ENCODE measurements at places on chromosomes 5 and 9.

- DNase-seq: no peak
Observed at GRCh38 chr5:20224046-20224445, 236.0 kb upstream of the CDH18 start.

GRCh38 chr9:108345826-108346225 is 510.0 kb downstream of the ACTL7B start:
- no peak for DNase-seq

DNA sequence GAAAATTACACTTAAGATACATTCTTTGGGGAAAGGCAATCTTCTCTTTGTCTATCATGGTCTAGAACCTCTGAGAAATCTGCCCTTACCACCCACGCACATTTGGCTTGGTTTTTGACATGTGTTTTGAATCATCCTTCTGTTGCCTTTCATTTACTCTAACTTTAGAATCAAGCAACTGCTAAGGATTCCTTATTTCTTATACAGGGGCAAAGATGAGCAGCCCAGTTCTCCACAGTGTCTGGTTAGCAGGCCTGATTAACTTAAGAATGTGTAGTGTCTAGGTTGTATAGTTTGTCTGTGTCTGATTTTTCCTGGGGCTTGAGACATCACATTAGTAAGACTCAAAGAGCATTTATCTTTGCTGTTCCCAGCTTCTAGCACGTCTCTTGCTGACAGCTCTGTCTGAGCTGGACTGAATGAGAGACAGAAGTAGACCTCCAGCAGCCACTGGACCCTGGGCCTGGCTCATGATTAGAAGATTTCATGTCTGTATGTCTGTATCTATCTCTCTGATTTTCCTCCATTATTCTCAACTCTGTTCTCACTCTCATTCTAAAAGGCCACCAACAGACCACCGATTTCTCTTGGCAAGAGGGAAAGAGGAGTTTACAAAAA is 31.8 kb upstream of the PCA3 start:
- no peak for DNase-seq

GRCh38 chr5:79840084-79840990 is 150.7 kb downstream of the CMYA5 start:
- no peak for DNase-seq

- no peak for DNase-seq
Observed at GRCh38 chr9:38112049-38112448, 43.0 kb upstream of the SHB start.

- DNase-seq: no peak
Observed at GRCh38 chr5:58979090-58979489, 396.2 kb downstream of the RAB3C start.

DNA sequence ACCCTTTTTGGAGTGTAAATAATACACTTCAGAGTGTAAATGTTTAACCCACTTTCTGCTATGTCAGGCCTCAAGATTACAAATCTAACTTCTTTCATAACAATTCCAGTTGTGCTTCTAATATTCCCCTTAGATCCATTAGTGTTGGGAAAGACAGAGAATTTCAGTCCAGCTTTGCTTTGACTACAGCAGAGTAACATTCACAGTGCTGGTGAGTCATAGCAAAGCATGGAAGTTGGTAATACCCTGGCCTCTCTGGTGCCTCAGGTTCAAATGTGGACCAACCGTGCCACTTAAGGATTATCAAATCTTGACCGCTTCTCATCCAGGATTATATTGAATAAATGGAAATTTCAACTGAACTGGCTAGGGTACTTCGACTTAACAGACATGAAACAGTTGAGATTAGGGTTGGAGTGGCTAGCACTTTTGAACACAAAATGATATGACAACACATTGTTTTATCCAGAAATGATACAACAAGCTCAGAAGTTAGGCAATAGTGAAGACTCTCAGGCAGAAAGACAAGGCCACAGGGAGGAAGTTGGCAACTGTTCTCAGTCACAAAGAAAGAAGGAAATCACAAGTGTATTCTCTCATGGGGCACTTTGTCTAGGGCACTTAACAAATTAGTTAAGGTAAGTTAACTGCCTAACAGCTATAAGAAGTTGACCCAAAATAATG is 24.4 kb upstream of the RASA1 start:
- no peak for DNase-seq

GRCh38 chr5:131218392-131218791 is 45.5 kb upstream of the CDC42SE2 start:
- DNase-seq: no peak

DNA sequence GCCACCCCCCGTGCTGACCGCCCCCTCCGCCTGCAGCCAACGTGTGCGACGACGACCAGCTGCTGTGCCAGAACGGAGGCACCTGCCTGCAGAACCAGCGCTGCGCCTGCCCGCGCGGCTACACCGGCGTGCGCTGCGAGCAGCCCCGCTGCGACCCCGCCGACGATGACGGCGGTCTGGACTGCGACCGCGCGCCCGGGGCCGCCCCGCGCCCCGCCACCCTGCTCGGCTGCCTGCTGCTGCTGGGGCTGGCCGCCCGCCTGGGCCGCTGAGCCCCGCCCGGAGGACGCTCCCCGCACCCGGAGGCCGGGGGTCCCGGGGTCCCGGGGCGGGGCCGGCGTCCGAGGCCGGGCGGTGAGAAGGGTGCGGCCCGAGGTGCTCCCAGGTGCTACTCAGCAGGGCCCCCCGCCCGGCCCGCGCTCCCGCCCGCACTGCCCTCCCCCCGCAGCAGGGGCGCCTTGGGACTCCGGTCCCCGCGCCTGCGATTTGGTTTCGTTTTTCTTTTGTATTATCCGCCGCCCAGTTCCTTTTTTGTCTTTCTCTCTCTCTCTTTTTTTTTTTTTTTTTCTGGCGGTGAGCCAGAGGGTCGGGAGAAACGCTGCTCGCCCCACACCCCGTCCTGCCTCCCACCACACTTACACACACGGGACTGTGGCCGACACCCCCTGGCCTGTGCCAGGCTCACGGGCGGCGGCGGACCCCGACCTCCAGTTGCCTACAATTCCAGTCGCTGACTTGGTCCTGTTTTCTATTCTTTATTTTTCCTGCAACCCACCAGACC is 80.2 kb downstream of the NTNG2 start:
- peak; percentile 16 for DNase-seq

- DNase-seq: no peak
Observed at GRCh38 chr5:78288246-78288645, 6.3 kb downstream of the AP3B1 start.

- DNase-seq: no peak
Observed at GRCh38 chr5:76637490-76637889, 14.3 kb upstream of the F2RL2 start.

DNA sequence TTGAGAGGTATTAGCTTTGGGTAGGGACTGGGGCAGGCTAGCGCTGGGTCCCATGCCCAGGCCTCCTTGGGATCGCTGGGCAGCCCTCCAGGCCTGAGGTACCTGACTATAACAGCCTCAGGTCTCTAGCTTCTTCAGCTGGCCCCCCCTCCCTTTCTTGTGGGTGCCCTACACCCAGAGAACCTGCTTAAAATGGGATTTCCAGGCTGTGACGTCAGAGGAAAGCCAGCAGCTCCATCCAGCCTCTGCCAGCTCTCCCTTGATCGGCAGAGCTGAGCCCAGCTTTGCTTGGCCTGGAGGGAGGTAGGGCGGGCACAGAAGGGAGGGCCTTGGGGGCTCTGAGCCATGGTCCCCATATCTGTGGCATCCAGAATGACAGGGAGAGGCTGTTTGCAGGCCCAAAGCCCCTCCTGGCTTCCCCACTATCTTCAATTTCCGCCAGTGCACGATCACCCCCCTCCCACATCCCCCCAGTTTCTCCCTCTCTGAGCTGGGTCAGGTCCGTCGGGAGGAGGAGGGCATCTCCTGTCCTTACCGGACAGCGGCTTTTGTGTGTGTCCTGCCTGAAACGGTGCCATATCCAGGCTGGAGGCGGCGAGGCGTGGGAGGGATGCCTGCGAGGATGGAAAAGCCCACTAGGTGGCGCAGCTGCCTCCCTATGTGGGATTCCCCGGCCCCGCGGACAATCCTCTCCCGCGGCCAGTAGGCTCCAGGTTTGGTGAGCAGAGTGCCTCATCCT is 10.8 kb downstream of the REEP2 start:
- DNase-seq: peak; percentile 69

DNA sequence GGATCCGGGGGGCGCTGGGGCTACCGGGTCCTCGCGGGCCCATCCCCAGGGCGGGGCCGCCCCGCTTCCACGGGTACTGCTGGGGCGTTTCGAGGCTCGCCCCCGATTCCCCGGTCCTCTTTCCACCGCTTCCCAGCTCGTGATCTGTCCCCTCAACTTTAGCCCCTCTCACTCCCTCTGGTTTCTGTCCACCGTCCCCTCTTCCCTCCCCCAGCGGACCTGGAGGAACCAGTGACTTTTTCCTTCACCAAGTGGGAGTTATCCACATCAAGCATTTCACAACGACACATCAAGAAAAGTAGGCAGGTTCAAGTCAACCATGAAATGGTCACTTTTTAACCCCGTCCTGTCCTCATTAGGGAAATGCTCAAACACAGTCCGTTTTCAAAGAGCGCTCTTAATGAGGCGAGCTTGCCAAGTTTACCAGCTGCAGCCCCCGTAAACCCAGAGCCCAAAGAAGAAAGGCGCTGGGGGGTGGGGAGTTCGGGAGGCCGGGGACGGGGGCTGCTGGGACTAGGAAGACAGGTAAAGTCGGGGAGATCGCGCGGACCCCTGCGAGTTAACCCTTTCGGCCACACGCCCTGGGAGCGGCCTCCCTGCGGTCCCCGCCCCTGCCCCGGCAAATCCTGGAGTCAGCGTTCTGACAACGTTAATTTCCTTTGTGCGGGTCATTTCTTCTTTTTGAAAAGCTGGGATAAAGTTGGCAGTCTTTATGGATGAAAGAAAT is 2.1 kb upstream of the NFIB start:
- no peak for DNase-seq

DNA sequence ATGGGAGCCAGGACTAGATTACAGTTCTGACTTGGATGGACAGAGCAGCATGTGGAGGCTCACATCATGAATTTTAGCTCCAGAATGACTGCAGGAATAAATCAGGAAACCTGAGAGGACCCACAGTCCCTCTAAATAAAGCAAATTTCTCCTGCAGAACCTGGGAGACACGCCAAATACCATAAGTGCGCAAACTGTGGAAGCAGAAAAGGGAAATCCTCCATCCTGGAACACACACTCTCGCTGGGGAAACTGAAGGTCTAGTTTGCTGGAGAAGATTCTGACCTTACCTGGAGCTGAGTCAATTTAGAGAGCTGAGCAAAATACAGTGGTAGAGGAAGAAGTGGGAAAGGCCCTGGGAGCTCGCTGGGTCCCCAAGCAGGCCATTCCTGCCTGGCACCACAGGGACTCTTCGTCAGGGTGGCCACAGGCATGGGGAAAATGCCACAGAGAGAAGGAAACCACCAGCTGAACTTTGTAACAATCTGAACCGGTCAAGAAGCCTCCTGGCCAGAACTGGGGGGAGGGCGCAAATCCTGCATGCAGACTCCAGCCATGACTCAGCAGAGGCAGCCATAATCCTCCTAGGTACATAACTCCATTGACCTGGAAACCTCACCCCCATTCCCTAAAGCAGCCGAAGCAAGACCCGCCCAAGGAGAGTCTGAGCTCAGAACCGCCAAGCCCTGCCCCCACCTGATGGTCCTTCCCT is 390.9 kb downstream of the LRRC70 start:
- DNase-seq: no peak

DNA sequence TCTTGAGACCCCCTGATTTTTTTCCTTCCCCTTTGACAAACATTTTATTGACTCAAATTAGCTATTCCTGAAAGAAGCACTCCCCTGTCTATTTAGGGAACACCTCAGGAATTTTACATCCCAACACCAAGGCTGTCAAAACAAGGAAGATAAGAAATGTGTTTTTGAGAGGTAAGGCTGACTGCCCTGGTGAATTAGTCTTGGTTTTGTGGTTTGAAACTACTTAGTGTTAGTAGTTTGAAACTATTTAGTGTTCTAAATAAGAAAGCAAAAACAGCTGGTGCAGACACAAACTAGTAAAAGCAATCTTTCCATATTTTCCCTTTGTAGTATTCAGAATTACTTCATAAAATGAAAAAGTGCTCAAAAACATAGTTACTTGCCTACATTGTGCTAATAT is 120.7 kb downstream of the PCSK1 start:
- DNase-seq: no peak

DNA sequence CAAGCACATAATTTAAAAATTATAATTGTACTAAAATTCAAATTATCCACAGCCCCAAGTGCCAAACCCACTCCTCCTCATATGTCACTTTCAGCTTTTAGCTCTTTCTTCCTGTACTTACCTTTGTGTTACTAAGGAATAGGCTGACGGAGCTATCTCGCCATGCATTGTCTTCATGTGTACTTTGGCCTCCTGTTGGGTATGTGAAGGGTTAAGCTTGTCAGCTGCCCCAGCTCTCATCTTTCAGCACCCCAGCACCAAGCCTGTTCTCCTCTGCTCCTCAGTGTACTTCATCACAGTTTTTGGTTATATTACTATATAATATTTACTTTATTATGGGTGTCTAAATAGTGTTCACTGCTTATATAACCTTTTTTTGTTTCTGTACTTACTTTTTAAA is 46.2 kb downstream of the OSTF1 start:
- DNase-seq: no peak

DNA sequence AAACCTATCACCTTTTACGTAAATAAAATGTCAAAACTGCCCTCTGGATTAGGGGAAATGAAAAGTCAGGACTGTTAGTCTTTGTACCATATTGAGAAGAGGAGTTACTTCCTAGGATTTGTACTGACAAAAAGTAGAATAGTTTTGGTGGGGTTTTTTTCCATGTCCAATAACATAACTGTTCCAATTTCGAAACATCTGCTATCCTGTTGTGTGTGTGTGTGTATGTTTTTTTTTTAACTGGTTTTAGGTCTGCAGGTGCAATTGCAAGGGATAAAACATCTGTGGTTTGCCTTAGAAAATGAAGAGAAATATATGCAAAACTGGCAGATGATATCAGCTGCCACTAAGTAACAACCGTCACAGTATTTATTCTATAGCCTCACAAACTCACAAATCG is 506.8 kb downstream of the NFIB start:
- no peak for DNase-seq

GRCh38 chr9:88388203-88388885 is at the start of gene SPIN1:
Gene SPIN1, plus strand, starts transcription at chr9:88388444. Its CDS starts 38,096 bp downstream, at chr9:88426540.
- DNase-seq: peak; percentile 75

DNA sequence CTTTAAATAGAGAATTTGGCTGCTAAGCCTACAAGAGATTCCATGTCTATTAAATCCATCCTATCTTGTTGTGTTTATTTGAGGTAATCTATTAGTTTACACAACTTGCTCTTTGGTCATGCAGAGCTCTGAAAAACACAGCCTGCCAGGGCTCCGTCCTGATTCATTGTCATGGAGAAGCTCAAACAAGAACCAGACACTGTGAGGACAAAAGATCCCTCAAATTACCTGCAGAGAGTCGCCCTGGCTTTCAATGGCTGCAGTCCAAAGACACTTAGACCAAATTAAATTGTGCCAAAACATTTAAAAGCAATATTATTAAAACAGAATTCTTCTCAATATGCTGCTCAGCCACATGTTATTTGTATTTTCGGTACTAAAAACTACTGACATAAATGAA is 60.1 kb downstream of the CDH18 start:
- no peak for DNase-seq

DNA sequence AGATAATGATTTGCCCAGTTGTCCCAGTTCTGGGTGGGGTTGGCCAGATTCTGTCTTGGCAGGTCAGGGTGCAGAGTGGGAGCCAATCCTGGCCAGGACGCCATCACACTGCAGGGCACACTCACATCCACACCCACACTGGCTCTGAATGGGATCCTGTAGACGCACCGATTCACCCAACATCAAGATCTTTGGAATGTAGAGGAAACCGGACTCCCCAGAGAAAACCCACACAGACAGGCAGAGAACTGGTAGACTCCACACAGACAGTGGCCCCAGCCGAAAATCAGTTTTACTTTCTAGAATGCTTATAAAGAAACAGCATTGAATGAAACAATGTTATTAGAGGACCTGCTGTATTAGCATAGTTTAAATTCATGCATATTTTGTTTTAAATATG is 343.1 kb upstream of the DAB2 start:
- DNase-seq: no peak

Measured in central memory CD8-positive, alpha-beta T cell (primary cell).